ENCODE measurements at places on chromosomes 1 and 21.

GRCh38 chr21:44872323-44872648 lies 1.2 kb downstream of the PTTG1IP start:
- DNase-seq = no peak

DNA sequence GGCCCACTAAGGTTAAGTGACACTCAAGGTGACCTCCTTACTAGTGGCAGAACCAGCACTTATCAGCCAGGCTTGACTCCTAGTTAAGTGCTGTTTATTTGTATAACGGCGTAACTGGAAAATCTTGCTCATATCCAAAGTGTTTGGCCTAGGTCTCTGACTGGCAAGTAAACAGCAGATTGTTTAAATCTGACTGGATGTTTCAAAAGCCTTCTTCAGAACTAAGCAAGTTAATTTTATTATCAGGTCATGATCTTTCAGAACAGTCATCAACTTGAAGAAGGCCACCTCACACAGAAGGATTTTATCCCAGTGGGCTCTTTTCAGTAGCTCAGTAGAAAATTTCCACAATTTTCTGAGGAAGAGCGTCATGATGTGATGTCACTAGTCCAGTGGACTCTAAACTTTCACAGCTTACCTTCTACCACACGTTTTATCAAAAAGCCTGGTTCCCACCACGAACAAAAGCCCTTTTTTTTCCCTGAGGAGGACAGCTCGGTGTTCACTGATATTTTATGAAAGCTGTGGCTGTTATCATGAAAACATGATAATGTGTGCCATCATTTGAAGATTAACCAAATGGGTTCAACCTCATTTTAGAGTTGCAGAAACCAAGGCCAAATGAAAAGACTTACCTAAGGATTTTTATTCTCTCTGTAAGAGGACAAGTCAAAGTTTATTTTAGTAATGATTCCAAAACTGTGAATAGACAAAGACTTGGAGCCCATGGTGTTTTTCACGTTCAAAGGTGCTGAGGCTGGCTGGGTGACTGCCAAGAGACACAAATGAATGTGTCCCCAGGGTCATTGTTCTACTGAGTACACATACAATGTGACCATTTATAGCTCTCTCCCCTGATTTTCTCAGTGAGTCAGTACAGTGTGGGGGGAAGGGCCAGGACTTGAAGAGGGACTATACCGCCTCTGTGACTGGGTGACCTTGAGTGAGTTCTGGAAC lies 9.1 kb downstream of the SGIP1 start:
- DNase-seq = no peak

DNA sequence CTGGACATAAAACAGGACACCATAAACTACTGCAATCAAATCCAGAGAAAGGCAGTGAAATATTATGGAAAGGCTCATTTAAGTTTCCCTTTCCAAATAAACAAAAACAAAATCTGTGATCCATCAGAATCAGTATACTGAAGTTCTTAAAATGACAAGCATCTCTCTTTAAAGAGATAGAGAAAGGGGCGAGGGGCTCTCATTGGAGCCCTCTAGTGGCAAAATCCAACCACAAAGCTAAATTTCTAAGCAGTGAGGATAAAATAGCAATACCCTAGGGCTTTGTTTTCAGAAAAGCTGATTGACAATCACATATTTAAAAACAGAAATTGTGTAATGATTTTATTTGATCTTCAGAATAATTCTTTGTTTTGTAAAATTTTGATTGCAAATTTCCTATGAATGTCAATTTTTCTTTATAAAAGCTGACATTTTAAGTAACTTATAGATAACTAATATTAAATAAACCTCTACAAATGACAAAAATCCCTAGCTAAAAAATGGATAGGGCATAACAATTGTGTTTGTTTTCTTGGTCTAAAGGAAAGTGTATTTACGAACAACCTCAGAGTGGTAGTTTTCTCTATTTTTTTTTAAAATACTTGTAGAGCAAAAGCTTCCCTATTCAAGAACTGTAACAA lies 138.2 kb downstream of the COL24A1 start:
- DNase-seq = no peak

DNA sequence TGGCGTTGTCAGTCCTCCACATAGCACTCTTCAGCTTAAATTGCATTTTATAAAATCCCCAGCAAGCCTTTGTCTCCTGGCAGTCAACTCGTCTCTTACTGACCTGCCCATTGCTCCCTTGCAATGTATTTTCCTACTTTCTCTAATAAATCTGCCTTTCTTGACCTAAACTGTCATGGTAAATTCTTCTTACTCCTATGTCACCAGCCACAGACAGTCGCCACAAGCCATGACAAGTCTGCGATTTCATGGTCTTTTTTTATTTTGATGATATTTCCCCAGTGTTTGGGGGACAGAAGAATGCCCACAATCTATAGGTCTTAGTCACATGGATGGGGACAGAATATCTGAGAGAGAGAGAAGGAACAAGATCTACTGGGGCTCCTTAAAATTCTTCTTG lies 8.4 kb downstream of the IFNAR2 start:
- no peak for DNase-seq

GRCh38 chr1:230330157-230330556 lies 96.0 kb downstream of the PGBD5 start:
- DNase-seq = no peak

DNA sequence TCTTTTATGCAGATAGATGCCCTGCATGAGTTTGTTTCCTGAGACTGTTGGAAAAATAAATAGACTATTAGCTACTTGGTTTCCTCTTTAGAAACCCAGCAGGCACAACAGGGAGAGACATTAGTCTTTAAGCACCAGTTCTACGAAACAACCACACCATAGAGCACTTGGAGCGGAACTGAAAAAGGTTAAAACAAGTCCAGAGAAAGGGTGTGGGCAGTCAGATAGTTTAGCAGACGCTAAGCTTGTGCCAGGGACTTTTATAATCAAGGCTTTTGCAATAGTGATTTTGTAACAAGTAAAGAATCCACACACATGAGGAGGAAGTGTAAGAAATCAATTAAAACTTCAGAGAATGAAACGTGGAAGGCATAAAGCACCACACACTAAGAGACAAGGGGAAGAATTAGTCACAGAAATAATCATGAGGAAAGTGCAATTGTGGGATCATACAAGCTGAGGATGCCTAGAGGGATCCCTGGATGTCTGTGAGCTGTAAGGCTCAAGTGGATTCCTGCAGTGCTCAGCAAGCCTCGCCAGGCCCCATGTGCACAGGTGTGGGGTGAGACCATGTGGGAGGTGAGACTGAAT lies 37.8 kb upstream of the TLR5 start:
- no peak for DNase-seq

GRCh38 chr1:108877348-108878159 lies 769 bp downstream of the GPSM2 start:
- DNase-seq = no peak

DNA sequence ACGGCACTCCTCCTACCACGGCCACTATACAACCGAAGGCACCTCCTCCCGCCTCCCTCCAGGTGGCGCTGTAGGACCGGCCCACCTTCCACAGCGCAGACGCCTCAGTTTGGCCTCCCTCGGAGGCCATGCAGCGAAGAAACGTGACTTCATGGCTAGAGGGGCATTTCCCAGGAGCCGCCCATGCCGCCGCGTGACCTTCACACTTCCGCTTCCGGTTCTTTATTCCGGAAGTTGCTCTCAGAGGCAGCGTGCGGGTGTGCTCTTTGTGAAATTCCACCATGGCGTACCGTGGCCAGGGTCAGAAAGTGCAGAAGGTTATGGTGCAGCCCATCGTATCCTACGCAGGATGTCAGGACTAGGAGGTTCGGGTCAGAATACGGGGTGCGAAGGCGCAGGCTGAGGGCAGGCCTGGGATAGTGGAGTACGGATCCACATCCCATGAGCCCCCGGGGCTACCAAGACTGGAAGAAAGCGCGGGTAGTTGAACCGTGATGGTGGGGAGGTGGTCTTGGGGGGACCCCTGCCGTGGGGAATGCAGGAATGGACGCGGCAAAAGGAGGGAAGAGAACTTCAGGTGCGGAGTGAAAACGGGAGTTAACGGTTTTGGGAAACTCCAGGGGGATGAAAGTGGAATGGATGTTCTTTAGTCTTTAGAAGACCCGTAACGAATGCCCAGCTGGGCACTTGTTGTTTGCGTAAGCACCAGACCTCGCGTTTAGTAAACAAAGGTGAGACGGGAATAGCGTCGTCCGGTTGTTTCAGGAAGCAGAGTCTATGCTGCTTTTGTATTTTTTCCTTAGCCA lies at the start of gene SNRPE:
Gene SNRPE, plus strand, starts transcription at position 221 of the 806 bp plus-strand sequence. Its CDS starts 61 bp downstream, at position 282.
- peak; percentile 98 for DNase-seq

- no peak for DNase-seq
These were observed 163.4 kb downstream of the TRIM33 start for GRCh38 chr1:114347431-114348209.

- DNase-seq = no peak
These were observed 204.7 kb downstream of the MATN1 start for GRCh38 chr1:30518696-30519095.

- DNase-seq = peak; percentile 58
These were observed 8.2 kb upstream of the RNF223 start for GRCh38 chr1:1082239-1082775.

GRCh38 chr1:243494741-243495431 lies 239.0 kb downstream of the SDCCAG8 start:
- DNase-seq = no peak

- DNase-seq = no peak
These were observed 35.8 kb upstream of the RUNX1 start for GRCh38 chr21:35084869-35085268.

DNA sequence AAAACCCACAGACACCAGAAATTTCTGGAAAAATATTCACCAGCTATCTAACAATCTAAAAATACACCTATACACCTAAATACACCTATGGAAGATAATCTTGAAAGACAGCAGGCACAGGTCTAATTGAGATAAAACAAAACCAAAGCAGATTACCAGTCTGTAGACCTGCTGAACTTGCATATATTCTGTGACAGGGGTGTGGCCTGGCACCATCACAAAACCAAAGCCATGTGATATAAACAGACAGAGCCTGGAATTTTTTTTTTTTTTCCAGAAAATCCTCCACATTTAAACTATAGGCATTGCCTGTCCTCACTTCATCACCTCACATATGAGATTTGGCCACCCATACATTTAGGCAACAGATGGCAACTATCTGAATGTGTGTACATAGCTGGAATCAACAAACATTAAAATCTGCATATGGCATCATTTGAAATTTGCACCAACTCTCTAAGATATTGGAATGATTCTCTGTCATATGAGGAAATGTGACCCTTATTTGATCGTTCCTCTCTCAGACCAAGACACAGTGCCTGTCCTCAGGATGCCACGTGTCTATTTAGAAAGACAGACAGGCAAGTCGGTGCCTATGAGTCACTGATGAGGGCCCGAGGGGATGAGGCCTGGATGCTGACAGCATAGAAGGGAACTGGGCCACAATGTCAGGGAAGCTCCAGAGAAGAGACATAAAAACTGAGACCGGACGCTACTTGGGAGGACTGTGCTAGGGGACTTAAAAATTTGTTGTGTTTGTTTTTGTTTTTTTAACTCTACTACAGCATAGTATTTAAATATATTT lies 32.6 kb downstream of the NMNAT2 start:
- DNase-seq = no peak

- peak; percentile 84 for DNase-seq
These were observed 101.4 kb upstream of the VAMP3 start for GRCh38 chr1:7669559-7670311.

DNA sequence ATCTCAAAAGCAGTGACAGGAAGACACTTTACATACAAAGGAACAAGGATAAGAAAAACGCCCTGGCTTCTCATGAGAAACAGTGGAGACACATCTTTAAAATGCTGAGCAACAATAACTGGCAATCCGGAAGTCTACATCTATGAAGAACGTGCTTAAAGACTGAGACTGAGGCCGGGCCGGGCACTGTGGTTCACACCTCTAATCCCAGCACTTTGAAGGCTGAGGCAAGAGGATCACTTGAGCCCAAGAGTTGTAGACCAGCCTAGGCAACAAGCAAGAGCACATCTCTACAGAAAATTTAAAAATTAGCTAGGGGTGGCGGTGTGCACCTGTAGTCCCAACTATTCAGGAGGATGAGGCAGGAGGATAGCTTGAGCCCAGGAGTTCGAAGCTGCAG lies 2.1 kb upstream of the KRTAP12-1 start:
- DNase-seq = no peak

GRCh38 chr1:215779729-215780128 lies 212.6 kb downstream of the KCTD3 start:
- DNase-seq = no peak

DNA sequence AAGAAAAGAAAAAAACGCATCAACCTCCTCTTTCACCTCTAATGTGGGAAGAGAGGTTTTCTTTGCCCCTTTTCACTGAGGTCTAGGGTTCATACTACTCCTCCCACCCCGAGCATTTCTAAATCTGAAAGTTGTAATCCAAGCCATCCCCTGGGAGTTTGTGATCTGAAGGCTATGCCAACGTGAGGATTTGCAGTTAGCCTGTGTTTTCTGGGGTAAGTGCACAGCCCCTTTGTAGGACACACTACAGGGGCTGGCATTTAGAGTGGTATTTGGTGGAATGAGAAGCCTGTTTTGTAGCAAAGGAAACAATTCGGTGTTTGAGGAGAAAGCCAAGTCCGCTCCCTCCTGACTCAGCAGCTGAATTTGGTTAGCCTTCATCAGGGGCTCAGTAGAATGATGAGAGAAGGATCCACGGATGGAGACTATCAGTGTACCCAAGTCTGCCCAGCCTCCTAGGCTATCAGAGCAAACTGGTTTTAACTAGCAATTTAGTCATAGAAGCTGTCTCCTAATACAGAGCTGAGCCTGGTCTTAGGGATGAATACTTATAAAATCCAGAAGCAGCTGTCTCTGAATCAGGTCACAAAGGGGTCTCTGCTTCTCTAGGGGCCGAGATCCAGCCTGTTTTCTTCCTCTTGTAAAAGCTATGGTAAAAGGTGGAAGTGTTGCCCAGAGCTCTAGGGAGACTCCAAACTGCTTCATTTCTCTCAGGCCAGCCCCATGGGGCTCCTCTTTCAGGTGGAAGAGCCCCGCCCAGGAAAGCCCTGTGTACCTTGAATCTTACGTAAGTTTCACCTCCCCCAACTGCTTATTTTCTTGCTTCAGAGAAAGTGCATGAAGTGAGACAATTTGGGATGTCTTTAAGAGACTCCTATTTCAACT lies 2.1 kb downstream of the PCP4L1 start:
- DNase-seq = no peak

- no peak for DNase-seq
These were observed 62.8 kb upstream of the NGF start for GRCh38 chr1:115400891-115401290.
